ENCODE measurements at places on chromosomes 6 and 20.

DNA sequence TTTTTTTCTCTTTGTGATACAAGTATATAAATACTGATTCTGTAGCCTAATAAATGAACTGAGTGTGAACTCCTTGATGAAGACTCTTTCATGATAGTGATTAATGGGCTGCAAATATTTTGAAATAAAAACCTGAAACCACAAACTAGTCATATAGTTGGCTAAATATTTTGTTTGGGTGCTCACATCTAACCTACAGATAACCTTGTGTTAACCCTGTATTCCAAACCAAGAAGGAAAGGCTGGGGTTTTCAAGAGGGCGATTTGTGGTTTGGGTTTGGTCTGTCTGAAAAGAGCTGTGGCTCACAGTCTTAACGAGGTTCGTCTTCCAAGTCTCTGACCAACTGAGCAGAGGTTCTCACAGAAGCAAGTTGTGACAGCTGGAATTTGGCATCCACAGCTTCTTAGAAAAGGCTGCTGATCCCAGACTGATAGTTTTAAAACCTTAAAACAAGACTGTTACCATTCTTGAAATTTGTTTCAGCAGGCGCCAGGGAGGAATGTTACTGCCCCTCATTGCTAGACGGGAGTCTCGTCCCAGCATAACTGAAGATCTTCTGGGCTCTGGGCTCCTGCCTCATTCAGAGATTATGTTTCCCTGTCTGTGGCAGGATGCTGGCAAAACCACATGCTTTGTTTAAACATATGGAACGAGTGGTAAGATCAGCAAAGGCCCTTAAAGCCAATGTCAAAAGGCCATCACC is 736.4 kb upstream of the MARCKS start:
- no peak for DNase-seq

GRCh38 chr20:23415959-23416583 is 5.2 kb downstream of the NAPB start:
- DNase-seq, result no peak

DNA sequence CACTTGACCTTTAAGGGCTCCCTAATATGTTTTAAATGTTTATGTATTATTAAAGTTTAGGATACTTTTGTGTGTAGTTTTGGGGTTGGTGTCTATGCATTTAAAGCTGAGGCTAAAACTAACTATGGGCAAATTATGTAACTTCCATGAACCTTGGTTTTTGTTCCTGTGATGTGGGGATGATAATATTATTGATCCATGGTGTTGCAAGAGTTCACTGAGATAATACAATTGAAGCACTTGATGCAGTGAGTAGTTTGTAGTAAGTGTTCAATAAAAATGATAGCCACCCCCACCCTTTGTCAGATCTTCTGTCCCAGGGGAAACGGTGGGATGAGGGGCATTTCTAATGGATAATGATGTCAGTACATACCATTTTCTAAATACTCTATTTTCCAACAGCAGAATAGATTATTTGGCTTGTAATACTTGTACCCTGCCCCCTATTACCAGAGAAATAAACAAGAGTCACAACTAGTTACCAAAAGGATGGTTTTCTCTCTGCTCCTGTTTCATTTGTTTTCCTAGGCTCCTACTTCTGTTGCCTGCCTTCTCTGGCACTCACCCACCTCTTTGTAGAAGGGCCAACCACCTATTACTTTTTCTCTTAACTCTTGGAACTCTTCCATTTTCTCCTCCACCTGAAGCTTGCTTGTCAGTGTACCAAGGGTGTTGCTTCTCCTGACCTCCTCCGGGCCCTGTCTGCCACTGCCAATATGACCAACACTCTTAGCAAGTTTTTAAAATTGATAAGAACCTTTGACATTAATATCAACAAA is 97.9 kb downstream of the RCAN2 start:
- no peak for DNase-seq

DNA sequence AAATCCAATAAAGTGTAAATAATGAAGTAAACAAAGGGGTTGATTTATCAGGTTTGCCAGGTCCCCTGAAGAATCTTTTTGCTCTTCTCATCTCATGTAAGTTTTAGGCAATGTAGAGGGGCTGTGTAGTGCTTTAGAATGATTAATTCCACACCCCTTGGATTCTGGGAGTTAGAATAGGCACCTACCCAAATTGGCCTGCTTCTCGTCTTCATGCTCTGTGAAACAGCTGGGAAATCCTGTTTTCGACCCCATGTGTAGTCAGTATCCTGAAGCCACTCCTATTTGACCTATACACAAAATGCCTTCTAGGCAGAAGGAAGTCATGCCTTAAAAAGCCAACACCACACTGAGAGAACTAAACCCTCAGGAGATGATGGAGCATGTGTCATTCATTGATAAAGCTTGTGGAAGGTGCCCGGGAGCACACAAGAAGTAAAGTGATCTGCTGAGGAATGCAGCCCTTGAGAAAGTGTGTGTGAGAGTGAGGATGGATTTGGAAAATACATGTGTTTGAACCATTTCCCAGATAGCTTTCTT is 170.9 kb downstream of the KLHL32 start:
- no peak for DNase-seq

GRCh38 chr6:24273096-24273870 is 84.6 kb downstream of the DCDC2 start:
- DNase-seq, result no peak

GRCh38 chr6:16420715-16421461 is 182.5 kb downstream of the GMPR start:
- DNase-seq, result no peak

DNA sequence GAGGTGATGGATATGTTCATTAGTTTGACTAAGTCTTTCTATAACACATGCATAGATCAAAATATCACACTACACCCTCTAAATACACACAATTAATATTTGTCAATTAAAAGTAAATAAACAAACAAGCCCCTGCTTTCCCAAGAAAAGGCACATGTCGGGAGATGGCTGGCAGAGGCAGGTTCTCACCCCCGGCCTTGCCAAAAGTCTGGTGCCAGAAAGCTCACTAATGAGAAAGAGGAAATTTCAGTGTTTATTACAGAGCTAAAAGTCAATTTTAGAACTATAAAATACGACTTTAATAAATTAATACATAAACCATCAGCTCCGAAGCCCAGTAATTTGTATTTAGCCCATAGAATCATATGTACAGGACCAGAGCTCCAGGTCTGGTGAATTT is 404.7 kb downstream of the PTPRT start:
- no peak for DNase-seq

DNA sequence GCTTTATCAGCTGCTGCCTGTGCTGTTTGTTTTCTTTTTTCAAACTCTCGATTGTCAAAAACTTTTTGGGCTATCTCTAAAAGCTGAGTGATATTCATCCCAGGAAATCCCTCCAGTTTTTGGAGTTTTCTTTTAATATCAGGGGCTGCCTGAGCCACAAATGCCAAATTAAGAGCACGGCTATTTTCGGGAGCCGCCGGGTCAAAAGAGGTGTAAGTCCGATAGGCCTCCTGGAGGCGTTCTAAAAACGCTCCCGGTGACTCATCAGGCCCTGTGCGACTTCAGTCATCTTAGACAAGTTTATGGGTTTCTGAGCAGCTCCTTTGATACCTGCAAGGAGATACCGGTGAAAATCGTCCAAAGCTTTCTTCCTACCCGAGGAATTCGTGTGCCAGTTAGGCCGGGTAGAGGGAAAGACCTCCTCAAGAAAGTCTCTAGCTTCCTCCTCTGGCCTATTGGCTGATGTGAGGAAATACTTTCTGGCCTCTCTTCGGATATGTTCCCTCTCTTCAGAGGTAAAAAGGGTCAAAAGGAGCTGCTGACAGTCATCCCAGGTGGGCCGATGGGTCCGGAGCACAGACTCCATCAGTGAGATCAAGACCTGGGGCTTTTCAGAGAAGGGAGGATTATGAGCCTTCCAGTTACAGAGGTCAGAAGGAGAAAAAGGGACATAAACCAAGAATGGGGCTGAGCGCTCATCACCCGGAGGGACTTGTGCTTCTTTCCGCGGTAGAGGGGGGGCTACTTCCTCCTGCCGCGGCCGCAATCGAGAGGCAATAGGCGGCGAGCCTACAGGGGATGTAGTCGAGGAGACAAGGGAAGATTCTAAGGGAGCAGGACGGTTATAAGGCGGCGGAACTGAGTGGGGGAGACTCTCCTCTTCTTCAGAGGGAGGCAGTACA is 151.1 kb downstream of the TRIM27 start:
- DNase-seq, result no peak

GRCh38 chr6:63793465-63794137 is 158.0 kb downstream of the PHF3 start:
- DNase-seq, result no peak

DNA sequence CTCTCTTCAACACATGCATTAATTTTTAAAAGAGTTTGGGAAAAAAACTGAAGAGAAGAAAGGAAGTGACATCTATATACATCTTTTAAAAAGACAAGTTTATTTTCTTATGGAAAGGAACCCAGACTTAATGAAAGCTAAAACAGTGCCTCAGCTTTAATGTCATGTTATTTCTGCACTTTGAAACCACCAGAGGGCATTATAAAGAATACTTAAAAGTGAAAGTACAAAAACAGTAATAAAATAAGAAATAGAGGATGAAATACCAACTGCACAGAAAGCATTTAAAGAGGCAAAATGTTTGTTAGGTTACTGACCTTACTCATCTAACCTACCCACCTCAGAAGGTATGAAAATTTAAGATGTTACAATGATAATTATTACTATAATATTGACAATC is 98.8 kb downstream of the HUS1B start:
- no peak for DNase-seq

DNA sequence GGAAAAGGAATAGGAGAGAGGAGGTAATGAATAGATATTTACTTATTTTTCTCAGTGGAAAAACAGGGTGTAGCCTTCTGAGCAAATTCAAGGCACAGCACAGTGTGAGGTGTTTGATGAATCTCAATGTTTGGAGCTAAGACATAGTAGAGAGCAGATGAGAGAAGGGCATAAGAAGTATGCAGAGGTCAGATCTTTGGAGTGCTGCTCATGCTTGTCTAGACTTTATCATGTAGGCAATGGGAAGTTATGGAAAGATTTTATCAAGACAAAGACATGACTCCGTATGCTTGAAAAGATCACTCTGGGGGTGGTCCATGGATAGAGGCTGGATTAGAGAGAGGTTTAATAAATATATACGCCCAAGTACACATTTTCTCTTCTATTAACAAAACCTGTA is 217.0 kb upstream of the CNR1 start:
- no peak for DNase-seq

- no peak for DNase-seq
Observed at GRCh38 chr6:160464744-160465143, 116.6 kb downstream of the SLC22A3 start.

DNA sequence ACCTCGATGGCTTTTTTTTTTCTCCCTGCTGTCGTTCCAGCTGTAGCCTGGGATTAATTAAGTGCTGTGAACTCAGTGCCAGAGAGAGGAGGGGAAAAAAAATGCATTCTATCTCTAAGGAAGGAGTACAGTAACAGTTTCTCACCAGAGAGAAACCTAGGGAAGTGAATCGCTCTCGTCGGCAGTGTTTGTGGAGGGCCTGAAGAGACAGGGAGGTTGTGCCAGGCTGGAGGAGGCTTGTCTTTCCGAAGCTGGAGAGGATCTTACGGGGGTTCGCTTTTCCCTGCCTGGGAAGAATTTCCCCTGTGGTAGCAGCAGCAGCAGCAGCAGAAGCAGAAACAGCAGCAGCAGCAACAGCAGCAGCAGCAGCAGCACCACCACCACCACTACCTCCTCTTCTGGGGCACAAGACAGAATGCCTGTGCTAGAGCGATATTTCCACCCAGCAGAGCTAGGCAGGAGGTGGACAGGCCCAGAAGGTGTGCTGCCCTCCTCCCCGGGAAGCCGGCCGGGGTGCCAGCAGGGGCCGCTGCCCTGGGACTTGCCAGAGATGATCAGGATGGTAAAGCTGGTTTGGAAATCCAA is 186.5 kb downstream of the PDE7B start:
- peak; percentile 41 for DNase-seq

DNA sequence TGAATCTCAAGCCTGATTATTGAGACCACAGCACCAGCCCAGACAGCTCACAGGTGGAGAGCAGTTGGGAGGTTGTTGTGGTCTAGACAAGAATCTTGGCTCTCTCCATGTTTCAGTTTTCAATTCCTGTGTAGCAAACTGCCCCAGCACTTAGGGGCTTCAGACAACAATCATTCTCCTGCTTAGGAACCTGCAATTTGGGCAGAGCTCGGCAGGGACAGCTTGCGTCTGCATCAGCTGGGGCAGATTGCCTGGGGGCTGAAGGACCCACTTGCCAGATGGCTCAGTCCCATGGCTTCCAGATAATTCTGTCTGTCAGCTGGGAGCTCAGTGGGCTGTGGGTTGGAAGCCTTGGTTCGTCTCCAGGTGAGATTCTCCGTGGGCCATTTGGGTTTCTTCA is 6.9 kb downstream of the TGM6 start:
- DNase-seq, result no peak

GRCh38 chr6:79625746-79626145 is 5.4 kb upstream of the SH3BGRL2 start:
- no peak for DNase-seq

GRCh38 chr6:53290537-53291510 is 57.9 kb downstream of the ELOVL5 start:
- no peak for DNase-seq

DNA sequence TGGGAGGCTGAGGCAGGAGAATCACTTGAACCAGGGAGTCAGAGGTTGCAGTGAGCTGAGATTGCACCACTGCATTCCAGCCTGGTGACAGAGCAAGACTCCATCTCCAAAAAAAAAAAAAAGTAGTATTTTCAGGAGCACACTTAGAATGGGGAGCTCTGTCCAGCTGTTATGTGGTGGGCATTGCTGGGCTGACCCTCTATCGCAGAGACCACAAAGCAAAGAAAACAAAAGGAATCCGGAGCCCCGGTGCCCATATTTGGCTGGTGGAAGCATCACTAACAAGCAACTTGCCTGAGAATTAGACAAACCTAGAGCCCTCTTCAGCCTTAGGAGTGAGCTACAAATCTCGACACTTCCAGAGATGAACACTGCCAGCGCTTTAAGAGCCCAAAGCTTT is 137.3 kb upstream of the GPR6 start:
- no peak for DNase-seq

DNA sequence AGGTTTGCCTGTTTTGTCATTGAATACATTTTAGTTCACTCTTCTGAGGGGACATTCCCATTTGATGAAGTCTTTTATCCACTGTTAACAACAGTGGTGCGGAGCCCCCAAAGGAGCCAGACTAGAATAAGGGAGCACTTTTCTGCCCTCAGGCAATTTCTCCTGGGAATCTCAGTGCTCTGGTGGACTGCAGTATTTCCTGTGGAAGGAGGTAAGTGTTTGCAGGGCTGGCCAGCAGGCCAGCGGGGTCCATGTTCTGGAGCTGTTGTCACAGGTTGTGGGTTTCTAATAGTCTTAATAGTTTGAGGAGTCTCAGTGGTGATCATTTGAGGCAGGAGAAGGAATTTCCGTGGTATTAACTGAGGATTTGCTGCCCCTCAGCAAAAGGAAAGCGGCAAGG is 83.5 kb downstream of the ASXL1 start:
- DNase-seq, result no peak

- DNase-seq, result no peak
Observed at GRCh38 chr6:1070085-1070521, 241.8 kb upstream of the FOXQ1 start.

- DNase-seq, result peak; percentile 31
Observed at GRCh38 chr20:44614525-44614924, 32.1 kb downstream of the PKIG start.

- DNase-seq, result no peak
Observed at GRCh38 chr6:111410371-111410770, 72.6 kb downstream of the REV3L start.

- DNase-seq, result no peak
Observed at GRCh38 chr6:134374491-134375219, 56.7 kb upstream of the SGK1 start.

- no peak for DNase-seq
Observed at GRCh38 chr6:16851758-16852157, 90.5 kb upstream of the ATXN1 start.

- DNase-seq, result no peak
Observed at GRCh38 chr20:11832851-11833250, 84.8 kb upstream of the BTBD3 start.

- DNase-seq, result no peak
Observed at GRCh38 chr6:104505838-104506237, 353.9 kb downstream of the HACE1 start.
